NCI-H2171 treated with DMSO at 0.1 percent for 48 hours (cell line): ENCODE measurements at places on chromosomes 5 and 9.

DNA sequence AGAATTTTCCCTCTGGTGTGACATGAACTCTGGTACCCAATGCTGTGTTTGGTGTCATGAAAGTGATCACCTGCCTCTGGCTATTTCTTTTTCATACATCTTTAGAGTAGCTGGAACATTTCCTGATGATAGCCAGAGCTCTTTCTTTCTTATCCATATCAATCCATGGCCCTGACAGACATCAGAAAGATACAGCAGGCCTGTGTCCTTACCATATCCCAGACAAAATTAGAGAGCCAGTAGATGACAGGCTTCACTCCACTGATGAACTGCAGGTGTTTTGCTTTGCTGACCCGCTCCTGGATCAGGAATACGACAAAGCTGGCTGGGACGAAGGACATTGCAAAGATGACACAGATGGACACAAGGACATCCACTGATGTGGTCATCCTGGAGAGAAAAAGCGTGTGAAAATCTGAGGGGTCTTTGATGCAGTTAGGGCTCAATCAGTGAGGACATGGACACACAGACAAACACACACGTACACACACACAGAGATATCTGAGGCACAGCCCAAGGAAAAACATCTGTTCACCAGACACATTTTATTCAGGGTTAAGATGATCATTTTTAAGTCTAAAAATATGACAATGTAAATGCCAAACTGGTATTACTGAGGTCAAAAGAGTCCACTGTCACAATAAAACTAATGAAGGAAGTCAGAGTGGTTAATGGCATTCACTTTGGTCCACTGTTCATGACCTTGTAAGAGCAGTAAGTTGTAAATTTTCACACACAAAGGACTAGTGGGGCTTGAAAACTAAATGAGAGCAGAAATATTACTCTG, 34.5 kb downstream of the NIPSNAP3B start:
- no peak for DNase-seq

DNA sequence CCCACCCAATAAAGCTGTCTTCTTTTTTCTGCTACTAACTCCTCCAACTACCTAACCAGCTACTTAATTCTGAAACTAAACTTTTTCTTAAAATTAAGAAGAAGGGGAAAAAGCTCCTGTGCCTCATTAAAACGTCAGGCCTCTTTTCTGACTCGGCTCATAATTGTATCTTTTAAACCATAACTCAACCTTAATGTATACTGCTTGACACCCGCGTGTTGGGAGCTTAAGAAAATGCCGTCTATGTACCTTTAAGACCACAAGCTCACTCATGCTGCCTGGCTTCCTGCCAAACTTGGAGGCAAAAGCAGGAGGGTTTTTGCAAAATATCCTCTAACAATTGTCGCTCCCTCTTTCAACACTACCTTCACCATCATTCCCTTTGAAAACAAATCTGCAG, 5.0 kb downstream of the EBF1 start:
- peak; percentile 60 for DNase-seq

DNA sequence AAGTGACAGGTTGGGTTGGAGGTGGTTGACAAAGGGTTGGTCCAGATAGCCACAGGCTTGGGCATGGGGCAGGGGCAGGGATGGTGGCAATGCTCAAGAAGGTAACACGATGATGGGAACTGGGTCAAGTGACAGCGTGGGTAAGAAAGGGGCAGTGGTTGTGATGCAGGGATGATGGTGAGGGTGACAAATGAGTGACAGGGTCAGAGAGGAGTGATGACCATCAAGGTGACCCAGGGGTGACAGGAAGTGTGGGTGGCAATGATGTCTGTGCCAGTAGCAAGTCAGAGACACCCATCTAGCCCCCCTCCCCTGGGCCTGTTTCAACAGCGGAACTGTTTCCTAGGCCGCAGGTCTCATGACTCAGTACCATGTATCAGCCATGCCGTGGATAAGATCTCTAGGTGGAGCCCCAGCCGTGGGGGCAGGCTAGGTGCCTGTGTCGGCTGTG, 20.5 kb downstream of the AQP3 start:
- DNase-seq, result no peak

GRCh38 chr9:129624947-129625346, 1.0 kb upstream of the NTMT1 start:
- no peak for DNase-seq

- peak; percentile 42 for DNase-seq
Measured at GRCh38 chr9:121278477-121279261, 10.7 kb downstream of the GSN start.

- DNase-seq, result peak; percentile 70
Measured at GRCh38 chr5:6633469-6634245, 417 bp downstream of the SRD5A1 start.

- DNase-seq, result no peak
Measured at GRCh38 chr5:88829775-88830174, 53.2 kb downstream of the MEF2C start.

DNA sequence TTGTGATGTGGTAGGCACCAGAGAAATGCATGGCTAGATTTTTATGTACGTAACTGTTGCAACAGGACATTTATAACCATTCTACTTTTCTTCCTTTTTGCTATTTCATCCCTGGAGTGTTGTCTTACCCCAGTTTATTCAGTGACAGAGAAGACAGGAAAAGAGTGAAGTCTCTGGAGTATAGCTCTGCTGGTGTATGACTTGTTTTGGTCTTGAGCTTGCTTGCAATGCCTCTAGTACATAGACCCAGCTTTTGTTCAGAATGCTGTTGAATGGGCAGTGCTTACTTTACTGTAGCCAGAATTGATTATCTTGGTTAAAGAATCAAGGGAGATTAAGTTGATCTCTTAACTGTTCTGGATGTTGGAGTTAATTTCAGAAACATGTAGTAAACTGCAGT, 94.3 kb downstream of the PBX3 start:
- DNase-seq, result no peak
